Glomerular endothelial cell (primary cell): ENCODE measurements at places on chromosomes 3 and 15.
A peak's percentile ranks its signal among the peaks of the same experiment; 100 is the strongest.

GRCh38 chr3:135800071-135800549, 165.4 kb upstream of the PPP2R3A start:
- no peak for DNase-seq

DNA sequence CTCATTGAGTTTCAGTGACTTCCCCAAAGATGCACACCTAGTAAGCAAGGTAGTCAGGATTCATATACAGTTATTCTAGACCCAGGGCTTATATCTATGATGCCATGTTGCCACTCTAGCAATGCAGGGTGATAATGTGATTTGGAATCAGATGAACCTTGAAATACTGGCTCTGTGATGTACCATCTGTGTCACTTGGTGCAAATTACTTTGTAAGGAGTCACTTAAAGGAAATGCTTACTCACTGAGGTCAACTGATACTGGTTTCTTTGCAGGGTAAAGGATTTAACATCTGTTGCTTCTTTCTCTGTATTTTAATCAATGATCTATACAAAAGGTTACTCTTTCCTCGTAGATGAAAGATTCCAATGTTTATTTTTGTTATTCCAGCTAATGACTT, 10.8 kb downstream of the ASB14 start:
- DNase-seq: no peak

GRCh38 chr3:170033489-170033888, 4.3 kb upstream of the GPR160 start:
- no peak for DNase-seq

DNA sequence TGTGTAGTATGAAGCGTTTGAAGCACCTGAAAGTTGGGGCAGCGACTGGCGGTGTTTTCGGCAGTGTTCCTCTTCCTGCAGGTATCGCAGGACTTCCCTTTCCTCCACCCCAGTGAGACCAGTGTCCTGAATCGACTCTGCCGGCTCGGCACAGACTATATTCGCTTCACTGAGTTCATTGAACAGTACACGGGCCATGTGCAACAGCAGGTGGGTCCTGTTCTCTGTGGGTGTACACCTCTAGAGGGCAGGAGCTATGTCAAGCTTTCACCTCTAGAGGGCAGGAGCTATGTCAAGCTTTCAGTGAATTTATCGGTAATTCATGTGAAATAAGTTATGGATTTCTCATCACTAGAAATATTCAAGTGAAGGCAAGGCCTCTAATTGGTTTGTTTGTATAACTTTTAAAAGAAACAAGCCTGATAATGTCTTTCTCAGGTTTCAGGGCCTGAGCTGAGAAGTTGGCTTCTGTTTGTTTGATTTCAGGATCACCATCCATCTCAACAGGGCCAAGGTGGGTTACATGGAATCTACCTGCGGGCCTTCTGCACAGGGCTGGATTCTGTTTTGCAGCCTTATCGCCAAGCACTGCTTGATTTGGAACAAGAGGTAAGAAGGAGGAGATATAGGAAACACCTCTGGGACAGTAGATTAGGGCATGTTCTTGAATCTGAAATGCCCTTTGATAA, 5.3 kb downstream of the TUBGCP4 start:
- peak; percentile 10 for DNase-seq

DNA sequence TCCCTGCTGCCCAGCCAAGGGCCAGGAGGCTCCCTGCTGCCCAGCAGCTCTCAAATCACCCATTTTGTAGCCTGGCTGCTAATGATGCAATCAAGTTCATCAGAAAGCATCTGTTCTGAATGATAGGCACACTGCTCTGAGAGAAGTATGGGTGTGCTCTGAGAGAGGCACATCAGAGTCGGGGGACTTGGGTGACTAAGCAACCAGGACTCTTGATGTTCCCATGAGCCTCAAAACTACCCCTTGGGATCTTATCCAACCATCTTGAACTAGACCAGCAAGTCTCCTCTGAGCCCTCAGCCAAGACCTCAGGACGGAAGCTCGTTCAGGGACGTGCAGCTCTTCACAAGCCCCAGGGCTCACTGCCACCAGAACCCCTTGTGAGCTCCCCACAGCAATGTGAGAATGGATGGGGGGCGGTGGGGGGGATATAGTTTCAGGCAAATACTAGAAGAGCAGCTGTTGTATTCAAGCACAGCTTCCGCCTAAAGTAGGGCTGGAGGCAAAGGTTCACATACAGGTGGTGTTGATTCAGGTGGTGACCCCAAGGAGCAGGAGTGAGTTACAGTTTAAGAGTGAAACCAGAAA, 52.2 kb upstream of the HES1 start:
- DNase-seq: no peak

- no peak for DNase-seq
These were observed 55.7 kb downstream of the LMCD1 start for GRCh38 chr3:8557298-8557697.

DNA sequence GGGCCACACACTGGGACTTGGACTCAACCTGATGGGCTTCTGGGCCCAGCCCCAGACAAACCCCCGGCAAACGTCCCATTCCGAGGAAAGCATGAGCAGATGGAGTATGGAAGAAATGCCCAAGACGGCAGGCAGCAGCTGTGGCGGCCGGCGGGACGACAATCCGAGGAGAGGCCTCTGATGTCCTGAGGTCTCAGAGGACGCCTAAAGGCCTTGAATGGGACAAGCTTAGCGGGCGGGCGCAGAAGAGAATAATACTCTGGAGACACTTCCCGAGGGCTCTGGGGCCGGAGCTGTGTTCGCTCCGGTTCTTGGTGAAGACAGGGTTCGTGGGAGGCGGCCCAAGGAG, 482 bp upstream of the OGG1 start:
- DNase-seq: no peak

DNA sequence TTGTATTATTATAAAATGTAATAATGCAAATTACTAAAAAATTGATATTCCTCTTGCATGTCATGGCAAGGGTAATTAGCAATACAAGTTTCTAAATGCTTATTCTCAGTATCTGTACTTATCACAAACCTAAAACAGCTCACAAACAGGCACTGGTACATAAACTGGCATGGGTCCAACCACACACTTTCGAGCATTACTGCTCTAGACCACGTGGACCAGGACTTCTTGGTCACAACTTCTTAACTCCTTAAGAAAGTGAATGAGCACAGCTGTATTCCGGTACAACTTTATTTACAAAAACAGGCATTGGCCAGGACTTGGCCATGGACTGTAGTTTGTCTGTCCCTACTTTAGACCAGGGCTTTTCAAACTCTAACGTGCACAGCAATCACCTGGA, 173.3 kb downstream of the SUCLG2 start:
- no peak for DNase-seq

- DNase-seq: no peak
These were observed 7.4 kb upstream of the SEMA3B start for GRCh38 chr3:50261505-50261904.

DNA sequence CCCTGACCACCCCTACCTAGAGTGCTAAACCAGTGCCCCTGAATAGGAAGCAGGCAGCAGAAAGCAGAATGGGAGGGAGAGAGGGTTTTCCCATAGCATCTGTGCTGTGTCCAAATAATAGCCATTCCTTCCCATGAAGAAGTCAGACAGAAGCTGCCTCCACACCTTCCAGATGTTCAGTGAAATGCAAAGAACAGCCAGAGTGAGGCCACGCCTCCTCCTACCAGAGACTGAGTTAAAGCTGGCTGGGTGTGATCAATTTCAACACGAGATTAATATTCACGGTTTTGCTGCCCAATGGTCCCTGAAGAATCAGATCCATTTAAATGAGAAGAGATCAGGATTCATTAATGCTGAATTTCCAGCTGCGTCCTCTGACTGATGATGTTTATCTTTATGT, 111.8 kb downstream of the SRGAP3 start:
- no peak for DNase-seq

- DNase-seq: no peak
These were observed 30.0 kb downstream of the CHST14 start for GRCh38 chr15:40500568-40501330.

DNA sequence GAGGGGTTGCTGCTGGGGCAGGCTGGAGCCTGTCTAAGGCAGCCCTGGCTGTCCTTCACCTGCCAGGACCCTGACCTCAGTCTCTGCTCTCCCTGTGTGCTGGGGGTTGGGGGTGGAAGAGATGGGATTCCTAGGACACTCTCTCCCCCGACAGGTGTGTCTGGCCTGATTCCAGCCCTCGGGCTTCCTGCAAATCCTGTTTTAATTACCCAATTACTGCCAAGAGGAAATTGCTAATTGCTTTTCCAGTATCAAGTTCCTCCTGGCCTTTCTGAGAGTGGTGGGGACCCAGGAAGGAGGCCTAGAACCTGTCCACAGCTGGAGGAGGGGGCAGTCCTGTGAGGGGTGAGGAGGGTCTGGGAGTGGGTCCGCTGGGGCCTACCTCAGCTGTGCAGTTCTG, 15.8 kb downstream of the PLXNA1 start:
- no peak for DNase-seq

- DNase-seq: no peak
These were observed 94.0 kb downstream of the ETFA start for GRCh38 chr15:76217029-76217881.

DNA sequence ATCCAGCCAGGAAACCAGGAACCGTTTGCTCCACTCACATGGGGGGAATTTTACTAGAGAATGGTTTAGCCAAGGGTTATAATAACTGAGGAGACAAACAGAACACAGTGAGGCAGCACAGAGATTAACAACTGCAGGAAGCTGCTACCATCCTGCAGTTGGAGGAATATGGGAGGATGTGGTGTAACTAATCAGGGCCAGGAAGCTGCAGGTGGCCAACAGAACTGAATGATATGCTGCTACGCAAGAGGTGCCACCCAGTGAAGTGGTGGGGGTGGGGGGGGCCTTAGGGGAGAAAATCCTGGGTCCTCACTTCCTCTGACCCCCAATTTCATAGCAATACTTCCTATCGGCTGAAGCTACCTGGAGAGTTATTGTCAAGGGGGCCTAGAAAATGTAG, 306.4 kb upstream of the STT3B start:
- no peak for DNase-seq

- no peak for DNase-seq
These were observed 55.0 kb downstream of the LSAMP start for GRCh38 chr3:116390318-116390717.

- no peak for DNase-seq
These were observed at the start of gene EFCAB12 for GRCh38 chr3:129428376-129429079. Gene EFCAB12 (minus strand): TSS chr3:129428636. CDS start chr3:129428488, 148 bp downstream.

DNA sequence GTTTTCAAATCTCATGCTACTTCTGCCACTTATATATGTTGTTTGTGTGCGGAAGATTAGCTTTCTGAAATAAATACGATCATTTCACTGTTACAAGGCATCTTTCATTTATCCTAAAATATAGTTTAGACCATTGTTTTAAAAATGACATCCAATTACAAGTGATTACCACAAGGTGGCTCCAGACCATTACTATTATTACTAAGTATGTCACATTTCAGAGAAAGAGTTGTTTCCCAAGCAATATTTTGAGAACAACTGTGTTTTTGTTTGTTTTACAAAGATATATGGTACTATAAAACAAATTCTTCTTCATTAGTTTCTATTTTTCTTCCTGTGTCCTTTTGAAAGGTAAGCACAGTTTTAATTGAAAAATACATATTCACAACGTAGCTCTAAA, 136.0 kb upstream of the RAP2B start:
- peak; percentile 33 for DNase-seq

DNA sequence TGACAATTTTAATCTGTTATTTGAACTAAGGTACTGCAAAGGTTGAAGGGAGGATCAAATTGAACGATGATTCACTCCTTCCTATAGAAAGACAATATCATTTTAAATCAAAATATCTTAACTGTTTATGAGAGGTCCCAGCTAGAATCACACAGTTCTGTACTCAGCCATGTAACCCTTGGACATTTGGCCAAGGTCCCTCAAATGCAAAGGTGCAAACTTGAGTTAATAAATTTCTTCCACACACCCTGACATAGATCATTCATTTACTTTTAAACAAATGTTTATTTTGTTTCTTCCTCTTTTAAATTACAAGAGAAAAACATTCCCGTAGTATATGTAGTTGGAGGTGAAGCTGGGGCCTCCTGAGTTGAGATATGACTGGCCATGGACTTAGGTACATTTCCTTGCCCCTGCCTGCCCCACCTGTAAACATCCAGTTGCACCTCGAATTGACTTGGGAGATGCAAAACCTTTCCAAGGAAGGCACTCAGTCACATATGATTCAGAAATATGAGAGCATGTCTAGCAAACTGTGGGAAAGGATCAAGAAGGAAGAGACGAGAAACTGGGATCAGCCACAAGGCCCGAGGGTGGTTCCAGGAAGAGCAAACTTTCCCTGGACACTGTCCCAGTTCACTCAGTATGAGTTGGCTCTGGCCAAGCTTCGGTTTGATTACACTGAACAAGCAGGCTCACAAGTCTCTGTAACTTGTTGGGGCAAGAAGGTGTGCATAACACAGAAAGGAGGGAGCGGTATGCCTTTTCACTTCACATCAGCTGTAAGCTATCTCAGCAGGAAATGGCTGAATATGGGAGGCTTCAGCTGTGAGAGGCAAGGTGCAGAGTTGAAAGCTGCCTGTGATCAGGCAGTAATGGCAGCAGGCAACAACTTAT, 6.7 kb downstream of the TNFSF10 start:
- no peak for DNase-seq
